ENCODE measurements at places on chromosomes 1 and 21.

- no peak for DNase-seq
These were observed 28.1 kb downstream of the DAP3 start for GRCh38 chr1:155717041-155717440.

DNA sequence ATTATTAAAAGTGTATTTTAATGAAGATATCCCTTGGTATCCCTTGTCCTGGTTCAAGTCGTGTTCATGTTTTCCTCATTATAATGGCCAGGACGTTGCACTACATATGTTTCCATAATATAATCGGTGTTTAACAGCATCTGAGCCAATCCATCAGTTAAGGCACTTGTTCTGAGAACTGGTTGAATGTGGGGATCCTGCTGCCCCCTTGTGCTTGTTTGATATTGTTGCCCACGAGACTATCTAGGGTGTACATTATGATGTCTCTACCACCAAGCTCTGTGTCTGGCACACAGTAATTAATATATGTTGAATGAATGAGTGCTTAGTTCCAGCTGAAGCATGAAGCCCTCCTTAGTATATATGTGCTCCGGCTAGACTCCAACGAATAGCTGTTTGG is 193.0 kb downstream of the CACNA1E start:
- DNase-seq = peak; percentile 18

GRCh38 chr1:200892546-200892945 is 2.2 kb upstream of the INAVA start:
- no peak for DNase-seq

GRCh38 chr1:36908096-36908495 is 126.2 kb downstream of the GRIK3 start:
- no peak for DNase-seq

DNA sequence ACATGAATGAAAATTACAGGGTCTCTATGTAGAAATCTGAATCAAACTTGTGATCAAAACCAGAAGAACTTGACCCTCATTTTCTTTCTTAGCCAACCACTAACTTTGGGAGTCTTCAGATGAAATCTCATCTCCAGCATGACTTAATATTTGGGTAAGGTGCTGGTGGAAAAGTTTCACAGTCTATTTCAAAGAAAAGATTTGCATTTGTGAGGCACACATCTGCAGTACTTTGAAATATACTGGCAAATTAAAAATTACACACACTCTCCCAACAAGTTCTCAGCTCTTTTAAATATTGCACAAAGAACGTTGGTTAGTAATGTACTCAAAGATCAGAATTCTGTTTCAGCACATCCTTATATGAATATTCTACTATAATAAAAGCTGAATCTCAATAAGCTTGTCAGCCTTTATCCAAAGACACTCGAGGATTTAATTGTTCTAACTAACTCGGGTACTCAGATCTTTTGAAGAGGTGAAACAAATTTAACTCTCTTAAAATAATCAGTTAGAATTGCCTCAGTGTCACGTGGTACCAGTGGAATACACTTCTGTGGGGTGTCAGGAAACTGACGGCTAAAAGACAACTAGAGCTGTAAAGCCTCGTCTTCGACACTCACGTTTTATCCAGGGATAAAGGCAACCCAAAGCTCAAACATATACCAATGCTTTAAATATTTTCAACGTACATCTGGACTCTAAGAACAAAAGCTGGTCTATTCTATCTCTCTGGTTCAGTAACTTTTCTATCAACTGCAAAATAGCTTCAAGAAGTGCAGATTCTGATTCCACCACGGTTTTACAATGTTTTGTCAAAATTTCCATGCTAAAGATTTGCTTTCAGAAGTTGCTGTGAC is 19.0 kb downstream of the SAMSN1 start:
- no peak for DNase-seq

GRCh38 chr21:32119389-32119788 is 159.5 kb downstream of the MIS18A start:
- DNase-seq = no peak

DNA sequence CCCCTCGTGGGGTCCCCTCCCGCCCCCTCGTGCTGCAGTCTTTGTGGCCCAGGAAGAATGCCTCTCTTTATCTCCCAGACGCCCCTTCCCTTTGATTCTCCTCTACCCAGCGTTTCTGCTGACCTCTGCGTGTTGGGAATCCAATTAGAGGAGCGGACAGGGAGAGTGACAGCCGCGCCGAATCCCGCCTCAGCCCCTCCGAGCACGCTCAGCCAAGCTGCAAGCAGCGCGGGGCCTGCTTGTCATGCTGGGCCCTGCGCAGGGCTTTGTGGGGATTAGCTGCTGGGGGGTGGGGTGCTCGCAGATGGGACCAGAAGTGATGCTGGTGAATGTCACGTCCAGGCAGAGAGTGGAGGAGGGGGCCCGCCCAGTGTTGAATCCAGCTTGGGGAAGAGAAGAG is 91.1 kb downstream of the EPHB2 start:
- no peak for DNase-seq
